ENCODE measurements at places on chromosomes 3 and 15.

DNA sequence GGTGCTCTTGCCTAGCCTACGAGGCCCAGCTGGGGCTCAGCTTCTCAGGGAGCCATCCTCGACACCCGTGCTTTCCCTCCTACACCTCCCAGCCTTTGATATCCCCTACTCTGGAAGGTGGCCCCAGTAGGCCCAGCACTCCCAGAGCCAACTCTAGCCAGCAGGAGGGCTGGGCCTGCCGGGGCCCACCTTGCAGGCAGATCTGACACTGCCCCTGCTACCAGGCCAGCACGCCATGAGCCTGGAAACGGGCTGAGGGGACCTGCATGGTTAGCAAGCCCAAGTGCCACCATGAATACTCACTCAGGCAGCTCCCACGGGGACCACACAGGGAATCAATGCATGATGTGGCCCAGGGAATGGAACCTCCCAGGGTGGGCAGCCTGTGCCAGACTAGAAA is 123.7 kb downstream of the SMAD6 start:
- DNase-seq: no peak

DNA sequence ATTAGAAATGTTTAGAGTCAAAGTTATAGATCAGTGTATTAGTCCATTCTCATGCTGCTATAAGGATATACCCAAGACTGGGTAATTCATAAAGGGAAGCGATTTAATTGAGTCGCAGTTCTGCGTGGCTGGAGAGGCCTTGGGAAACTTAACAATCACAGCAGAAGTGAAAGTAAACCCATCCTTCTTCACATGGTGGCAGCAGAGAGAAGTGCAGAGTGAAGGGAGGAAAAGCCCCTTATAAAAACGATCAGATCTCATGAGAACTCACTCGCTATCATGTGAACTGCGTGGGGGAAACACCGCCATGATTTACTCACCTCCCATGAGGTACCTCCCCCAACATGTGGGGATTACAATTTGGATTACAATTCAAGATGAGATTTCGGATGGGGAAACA is 871.5 kb downstream of the DIPK2A start:
- no peak for DNase-seq

DNA sequence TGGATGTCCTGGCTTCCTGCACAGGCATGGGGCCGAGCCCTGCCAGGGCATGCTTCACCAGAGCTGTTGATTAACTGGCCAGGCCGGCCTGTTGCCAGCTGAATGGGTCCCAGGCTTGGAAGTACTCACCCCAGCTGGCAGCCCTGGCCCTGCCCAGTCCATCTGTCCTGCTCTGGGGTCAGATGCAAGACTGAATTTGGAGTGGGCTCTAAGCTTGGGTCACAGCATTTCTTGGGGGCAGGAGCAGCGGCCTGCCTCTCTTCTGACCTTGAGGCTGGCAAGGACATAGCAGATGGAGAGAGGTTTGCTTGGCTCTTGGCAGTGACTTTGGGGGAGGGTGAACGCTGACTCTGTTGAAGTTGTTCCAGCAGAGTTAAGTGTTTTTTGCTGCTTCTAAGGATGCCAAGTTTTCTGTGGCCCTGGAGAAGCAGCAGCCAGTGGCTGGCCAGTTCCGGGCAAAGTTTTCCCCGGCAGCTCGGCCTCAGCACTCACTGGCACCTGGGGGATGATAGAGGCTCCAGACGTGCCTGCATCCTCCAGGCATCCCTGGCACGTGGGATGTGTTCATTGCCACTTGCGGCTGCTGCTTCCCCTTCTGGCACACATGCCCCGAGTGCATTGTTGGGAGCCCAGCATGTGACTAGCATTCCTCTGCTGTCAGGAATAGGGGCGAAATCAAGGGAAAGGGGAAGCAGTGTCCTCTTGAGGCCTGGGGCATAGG is 22.9 kb downstream of the PDIA5 start:
- no peak for DNase-seq

DNA sequence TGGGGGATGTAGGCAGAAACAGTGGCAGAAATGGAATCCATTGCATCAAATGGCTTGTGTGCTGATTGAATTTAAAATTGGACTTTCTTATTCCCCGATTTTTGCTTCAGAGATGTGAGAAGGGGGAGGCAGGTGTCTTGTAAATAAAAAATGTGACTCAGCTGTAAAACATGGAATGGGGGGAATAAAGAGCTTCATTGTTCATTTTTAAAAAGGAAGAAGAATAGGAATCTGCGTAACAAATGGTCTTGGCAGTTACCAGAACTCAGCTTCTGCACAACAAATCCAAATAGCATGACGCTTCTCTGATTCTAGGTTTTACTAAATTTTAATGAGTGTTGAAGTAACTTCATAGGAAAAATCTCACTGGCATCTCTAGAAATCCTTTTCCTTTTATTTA is 323.9 kb upstream of the GBE1 start:
- DNase-seq: no peak

- no peak for DNase-seq
Measured at GRCh38 chr3:17840651-17841050, 98.2 kb upstream of the TBC1D5 start.

- DNase-seq: no peak
Measured at GRCh38 chr15:52254391-52254790, 41.2 kb downstream of the MYO5C start.

DNA sequence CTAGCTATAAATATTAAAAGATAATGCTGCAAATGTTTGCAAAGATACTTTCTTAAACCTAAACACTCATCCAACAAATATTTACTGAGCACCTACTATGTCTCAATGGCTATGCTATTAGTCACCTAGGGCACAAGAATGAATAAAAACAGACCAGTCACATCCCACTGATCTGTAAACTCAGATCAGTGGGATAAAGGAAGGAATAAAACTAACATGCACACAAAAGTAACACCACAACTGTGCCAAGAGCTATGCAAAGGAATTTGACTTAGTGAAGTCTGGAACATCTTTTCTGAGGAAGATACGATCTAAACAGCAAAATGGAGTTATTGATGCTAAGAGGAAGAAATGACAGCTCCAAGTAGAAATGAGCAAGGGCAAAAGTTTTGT is 56.6 kb downstream of the CBLB start:
- DNase-seq: no peak

GRCh38 chr15:66981771-66982170 is 83.6 kb upstream of the SMAD3 start:
- DNase-seq: no peak

DNA sequence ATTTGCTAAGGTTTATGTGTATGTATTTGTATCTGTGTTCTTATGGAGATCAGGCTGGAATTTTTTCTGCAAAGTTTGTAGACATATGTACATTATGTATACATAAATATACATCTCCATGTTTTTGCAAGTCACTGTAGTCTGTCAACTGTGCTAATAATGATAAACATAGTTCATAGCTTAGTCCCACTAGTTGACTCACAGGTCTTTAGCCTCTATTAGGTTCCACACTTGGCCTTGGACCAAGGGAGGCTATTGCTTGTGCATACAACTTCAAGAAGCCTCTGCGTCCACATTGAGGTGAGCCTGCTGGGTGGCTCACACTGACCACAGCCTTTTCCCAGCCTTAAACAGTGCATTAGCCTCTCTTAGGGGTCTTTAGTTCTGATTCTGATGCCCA is 243.8 kb upstream of the PEX5L start:
- no peak for DNase-seq

- peak; percentile 41 for DNase-seq
Measured at GRCh38 chr3:156826144-156826895, at the start of gene LEKR1. LEKR1 (plus strand) TSS chr3:156826353; CDS start chr3:156829330, 2,977 bp downstream.

DNA sequence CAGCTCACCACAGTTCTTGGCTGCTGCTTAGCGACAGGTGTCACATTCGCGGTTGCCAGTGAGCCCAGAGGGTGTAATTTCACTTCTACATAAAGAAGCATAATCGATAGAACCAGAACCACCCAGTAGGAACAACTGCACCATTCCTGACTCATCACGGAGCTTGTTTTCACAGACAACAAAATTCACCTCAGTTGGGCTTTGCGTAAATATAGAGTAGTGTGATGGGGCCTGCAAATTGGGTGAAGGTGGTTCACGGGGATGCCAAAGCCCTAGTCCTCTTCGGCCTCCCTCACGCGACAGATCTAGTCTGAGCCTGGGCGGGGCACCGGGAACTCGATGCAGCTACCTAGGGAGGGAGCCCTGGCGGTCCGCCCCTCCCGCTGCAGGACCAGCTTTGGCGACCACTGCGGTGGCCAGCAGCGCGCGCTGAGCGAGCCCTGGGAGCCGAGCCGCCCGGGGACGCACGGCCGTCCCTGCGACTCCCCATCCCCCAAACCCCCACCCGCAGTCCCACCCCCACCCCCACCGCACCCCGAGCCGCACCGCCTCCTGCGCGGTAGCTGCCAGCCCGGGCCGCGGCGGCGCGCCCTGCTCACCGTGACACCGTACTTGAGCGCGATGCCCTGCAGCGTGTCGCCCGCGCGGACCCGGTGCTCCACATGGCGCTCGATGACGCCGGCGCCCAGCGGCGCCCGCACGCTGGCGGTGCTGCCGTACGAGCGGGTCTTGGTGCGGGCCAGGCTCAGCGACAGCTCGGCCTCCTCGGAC is 519 bp downstream of the LYSMD2 start:
- DNase-seq: no peak

DNA sequence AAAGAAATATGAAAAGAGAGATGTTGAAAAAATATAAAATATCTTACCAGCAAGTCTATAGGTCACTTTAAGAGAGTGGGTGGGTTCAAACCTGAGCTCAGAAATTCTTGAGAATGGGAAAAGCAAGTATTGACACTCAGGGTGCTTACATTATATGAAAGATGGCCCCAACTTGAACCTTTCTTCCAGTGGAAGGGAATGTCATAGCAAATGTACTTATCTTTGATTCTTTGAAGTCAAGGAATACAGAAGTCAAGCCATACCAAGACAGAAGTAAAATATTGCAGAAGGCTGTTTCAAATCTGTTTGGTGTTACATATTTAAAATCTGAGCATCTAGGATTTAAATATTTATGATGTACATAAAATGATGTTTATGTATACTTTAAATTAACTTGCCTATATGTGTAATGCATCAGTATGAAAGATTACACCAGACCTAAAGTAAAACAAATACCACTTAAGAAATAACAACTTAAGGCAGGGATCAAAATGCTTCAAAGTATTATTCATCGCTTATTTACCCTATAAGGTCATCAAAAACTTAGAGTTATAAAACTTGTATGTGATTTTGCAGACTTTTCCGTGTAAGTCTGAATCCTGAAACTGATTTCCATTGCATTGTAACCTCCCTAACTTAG is 8.7 kb downstream of the MME start:
- DNase-seq: no peak

DNA sequence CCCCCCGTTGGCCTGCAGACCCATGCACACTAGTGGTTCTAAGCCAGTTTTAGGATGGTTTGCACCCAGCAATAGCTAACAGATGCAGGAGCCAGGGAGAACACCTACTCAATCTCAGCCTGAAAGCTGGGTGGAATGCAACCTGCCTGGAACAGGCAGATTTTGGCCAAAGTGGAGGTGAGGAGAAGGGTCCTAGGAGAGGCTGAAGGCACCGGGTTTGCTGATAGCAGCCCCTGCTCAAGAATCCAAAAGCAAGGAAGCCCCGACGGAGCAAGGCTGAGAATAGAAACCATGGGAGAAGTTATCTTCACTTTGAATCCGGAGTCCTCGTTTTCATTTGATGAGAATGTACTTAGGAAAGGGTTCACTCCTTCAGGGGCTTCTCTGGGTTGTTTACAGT is 9.9 kb downstream of the RRP9 start:
- DNase-seq: no peak

GRCh38 chr3:161016417-161017313 is 88.5 kb downstream of the B3GALNT1 start:
- DNase-seq: no peak

All from stimulated activated CD8-positive, alpha-beta memory T cell treated with anti-CD3 and anti-CD28 coated beads, Interleukin-7, amount 100 ng/mL, for 24 hours (primary cell).